Right kidney (tissue), 9 donors: ENCODE measurements at places on chromosomes 6 and 20.
A peak's percentile ranks its signal among the peaks of the same experiment; 100 is the strongest.

- DNase-seq = no peak
These were observed 85.9 kb downstream of the SNAP25 start for GRCh38 chr20:10304471-10305046.

- DNase-seq = no peak
These were observed 23.0 kb downstream of the ELOVL5 start for GRCh38 chr6:53325785-53326184.

GRCh38 chr6:137791281-137792159, 75.5 kb upstream of the TNFAIP3 start:
- no peak for DNase-seq

DNA sequence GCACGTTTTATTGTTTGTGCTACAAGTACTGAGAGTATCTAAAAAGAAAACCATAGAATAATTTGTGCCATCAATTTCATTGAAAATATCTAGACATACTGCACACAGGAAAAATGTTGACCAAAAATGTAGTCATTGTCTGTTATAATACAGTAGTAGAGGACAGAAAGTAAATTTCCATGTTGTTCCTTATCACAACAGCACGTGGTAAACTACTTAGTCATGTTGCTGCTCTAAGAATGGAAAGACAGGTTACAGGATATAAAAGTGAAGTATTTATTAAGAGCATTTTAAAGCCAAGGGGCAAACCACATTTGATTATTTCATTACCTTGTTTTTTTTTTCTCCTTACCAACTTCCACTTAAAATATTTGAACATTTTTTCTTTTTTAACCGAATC, 89.0 kb upstream of the CEP85L start:
- no peak for DNase-seq

- no peak for DNase-seq
These were observed 15.0 kb downstream of the RBM39 start for GRCh38 chr20:35726842-35727711.

DNA sequence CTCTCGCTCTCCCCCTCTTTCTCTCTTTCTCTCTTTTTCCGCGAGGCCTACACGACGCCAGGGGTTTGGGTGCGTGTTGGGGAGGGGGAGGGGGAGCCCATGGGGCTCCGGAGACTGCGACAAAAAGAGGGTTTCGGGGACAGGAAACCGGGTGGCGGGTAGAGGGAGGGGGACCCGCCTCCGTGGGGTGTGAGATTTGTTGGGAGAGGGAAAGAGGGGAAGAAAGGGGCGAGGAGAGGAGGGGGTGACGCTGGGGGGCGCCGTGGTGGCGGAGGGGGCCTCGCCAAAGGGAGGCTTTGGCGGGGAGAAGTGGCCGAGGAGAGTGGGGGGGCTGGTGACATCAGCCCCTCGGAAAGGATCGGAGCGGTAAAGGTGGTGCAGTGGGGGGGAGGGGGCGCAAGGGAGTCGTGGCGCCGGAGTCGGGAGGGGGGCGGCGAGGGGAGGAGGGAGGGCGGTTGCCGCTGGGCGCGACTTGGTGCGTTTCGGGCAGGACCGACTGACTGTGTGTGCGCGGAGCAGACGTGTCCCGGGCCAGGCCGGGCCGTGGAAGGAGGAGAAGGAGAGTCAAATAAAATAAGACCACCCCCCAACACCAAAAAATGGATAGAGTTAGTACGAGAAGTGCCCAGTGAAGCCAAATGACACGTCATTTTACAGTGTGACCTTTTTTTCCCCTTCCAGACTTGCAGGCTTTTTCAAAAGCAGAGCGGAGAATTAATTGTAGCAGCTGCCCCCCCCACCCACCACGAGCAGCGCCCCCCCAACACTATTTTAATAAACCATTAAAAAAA, 39.8 kb downstream of the GNAS start:
- peak; percentile 82 for DNase-seq

- DNase-seq = no peak
These were observed 593 bp upstream of the COL9A3 start for GRCh38 chr20:62816031-62816883.

DNA sequence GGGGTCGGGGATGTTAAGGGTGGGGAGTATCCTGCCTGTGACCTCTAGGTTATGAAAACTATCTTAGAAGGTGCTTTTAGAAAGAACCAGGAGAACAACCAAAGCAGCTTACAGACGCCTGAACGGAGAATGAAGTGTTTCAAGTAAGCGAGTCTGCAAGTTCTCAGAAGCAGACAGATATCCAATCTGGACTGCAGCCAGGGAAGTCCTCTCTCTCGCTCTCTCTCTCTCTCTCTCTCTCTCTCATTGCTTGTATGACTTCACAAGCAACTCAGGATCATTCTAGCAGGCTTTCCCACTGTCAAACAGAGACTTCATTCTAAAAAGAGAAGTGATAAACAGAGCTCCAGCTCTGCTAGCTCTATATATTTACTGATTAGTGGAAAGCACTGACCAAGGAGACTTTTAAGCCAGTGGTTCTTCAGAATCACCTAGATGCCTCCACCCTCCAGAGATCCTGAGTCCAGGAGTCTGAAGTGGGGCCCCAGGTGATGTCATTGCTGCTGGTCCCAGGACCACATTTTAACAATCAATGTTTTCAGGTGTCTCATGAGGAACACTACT, 6.0 kb downstream of the TCF21 start:
- no peak for DNase-seq

DNA sequence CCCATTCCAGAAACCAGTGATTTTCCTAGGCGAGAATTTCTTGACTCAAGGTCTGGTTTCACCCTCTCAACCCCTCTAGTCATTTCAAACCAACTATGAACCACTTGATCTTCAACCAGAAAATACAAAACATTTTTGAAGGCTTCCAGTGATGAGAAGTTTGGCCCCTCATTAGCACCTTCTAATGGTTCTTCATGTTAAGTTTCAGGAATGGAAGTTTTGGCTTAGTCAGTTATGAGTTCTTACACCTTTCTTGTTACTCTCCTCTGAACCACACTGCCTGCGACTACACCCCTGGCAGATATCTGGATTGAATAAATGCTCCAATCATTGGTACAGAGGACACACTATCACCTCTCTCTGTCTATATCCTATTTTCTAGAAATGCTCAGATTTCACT, 67.2 kb downstream of the GJA10 start:
- DNase-seq = no peak

DNA sequence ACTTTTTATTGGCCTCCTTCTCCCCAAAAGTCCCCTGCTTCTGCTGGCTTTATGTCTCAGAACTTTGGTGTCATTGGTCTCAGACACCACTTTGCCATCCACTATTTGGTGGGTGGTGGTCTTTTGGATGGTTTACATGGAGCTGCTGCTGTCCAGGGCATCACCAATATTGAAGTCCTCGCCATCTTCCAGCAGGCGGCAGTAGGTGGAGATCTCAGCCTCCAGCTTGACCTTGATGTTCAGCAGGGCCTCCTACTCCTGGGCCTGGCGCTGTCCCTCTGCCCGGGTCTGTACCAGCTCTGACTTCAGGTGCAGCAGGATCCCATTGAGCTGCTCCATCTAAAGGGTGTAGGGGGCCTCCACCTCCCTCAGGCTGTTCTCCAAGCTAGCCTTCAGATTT, 148.4 kb upstream of the FOXA2 start:
- DNase-seq = no peak

GRCh38 chr6:53982366-53983050, 128.7 kb upstream of the MLIP start:
- DNase-seq = no peak

- DNase-seq = no peak
These were observed 23.0 kb downstream of the ENTPD6 start for GRCh38 chr20:25218492-25218891.

- no peak for DNase-seq
These were observed 23.1 kb downstream of the FBXL4 start for GRCh38 chr6:98924647-98925046.

DNA sequence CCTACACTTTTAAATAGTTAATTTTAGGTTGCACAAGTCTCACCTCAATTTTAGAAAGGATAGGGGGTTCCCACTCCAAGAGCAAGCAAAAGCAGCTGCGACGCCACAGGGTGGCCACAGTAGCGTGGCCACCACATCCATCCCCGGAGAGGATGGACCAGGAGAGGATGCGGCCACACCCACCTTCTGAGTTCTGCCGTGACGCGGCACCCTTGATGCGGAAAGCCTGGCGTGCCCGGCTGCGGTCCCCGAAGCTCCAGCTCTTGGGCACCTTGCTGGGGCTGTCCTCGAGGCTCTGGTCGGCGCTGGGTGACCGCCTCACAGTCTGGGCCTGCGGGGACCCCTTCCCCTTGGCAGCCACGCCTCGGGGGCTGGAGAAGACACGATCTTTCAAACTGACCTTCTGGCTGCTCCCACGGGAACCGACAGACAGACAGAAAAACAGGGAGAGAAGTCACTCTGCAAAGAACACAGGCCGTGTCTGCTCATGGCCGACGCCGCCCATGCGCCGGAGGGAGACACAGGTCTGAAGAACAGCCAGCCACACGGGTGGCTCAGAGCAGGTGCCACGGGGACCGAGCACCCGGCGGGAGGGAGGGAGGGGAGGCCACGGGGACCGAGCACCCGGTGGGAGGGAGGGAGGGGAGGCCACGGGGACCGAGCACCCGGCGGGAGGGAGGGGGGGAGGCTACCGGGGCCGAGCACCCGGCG, 53.7 kb upstream of the CHRNA4 start:
- no peak for DNase-seq

- peak; percentile 9 for DNase-seq
These were observed 251.2 kb downstream of the GJA1 start for GRCh38 chr6:121686611-121687023.

DNA sequence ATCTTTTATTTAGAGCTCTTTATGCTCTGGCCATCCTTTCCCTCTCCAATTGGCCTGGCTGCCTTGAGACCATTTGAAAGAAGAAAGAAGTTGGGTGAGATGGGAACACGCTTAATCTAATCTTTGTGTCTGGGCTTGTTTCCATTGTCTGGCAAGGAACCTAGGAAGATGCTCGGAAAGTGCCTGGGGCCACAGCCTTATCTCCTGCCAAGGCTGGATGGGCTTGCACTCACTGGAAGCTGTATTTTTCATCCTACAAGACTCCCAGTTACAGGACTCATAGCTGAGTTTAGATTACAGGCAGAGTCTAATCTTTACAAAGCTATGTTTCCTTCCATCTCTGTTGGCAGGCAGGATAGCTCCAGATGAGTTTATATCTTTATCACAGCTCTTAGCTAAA, 33.1 kb upstream of the CDYL start:
- DNase-seq = no peak

DNA sequence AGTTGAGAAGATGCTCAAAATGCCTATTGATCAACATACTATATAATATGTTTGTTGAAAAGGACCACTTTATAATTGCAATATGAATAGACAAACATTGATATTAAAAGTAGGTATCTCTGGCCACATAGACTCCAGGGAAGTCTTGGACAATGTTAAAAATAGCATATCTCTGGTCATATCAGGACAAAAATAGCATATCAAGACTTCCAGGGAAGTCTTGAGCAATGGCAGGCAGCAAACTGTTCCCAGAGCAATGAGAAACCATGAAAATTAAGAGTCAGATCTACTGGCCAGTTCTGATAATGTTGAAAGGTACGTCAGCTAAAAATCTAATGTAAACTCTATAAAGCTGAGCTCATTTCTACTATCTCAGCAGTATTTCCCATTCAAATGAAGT, 1130.3 kb upstream of the CITED2 start:
- DNase-seq = no peak

- no peak for DNase-seq
These were observed 2.4 kb downstream of the SYNE1 start for GRCh38 chr6:152634773-152635172.

DNA sequence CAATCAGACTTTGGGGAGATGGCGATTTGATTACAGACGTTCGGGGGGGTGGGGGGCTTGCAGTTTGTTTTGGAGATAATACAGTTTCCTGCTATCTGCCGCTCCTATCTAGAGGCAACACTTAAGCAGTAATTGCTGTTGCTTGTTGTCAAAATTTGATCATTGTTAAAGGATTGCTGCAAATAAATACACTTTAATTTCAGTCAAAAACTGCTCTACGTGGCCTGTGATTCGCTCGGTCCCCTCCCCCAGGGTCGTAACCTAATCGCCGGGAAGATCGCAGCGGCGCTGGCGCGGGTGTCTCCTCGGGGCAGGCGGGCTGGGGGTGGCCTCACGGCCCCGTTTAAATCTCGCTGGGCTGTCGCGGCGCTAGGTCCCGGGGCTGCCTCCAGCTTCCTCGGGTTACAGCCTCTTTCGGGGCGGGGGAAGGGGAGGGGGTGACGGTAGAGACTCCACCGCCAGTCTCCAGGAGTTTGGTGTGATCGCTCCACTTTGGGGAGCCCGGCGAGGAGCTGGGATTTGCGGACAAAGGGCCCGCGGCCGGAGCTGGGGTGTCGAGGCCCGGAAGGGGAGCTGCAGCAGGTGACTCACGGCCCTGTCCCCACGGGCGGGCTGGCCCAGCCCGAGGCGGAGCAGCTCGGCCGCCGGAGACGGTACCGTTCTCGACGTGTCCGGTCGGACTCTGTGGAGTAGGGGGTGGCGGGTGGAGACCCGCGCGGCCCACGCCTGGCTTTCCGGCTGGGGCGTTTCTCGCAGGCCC, 4.2 kb downstream of the FOXC1 start:
- peak; percentile 83 for DNase-seq

DNA sequence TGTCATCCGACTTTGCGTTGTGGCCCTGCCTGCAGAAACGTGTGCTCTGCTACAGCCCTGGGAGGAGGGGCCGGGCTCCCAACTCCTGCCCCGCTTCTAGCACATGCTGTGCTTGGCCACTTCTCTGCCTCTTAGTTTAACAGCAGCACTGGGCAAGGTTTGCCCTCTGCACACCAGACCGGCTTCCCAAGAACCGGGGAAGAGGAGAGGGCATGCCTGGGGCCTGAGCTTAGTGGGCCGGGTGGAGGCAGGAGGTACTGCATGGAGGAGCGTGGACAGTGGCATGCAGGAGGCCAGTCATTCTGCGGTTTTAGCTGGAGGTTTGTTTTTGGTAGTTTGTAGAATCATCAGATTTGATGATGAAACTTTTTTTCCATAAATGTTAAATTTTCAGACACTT, 45.5 kb downstream of the CEP43 start:
- DNase-seq = no peak

DNA sequence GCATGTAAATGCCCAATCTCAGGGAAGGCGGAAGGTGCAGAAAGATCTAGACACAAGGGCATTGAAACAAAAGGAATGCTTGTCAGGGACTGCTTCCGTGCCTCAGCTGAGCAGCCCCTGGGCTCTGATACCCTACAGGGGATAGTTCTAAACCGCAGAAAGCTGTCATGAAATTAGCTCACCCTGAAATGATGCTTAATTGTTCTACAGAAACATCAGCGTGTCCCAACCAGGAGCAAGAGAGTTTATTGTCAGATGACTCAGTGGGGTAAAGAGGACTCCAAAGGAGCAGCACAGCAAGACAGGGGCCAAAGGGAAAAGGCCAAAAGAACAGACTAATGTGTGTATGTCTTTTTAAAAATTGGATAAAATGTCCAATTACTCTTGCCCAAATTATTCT, 258.4 kb upstream of the JARID2 start:
- DNase-seq = no peak

GRCh38 chr6:23659125-23659524, 466.9 kb upstream of the NRSN1 start:
- peak; percentile 41 for DNase-seq

DNA sequence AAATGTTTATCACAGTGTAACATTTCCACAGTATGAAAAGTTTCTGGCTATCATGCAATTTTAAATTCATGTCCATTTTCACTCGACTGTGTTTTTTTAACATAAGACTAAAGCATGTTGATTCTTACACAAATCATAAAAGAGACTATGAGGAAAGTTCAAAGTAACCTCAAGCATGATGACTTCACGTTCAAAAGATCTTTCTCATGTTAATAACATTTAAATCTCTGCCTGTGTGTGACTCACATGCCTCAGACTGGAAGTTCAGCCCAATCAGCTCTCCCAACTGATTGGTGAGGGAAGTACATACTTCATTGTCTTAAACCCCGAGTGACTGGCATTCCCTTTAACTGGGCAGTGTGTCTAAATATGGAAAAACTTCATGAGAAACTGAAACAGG, 37.4 kb downstream of the ATXN1 start:
- DNase-seq = no peak

GRCh38 chr20:48421547-48421946, 406.3 kb downstream of the PREX1 start:
- no peak for DNase-seq
